ENCODE measurements at places on chromosomes 6 and 20.

DNA sequence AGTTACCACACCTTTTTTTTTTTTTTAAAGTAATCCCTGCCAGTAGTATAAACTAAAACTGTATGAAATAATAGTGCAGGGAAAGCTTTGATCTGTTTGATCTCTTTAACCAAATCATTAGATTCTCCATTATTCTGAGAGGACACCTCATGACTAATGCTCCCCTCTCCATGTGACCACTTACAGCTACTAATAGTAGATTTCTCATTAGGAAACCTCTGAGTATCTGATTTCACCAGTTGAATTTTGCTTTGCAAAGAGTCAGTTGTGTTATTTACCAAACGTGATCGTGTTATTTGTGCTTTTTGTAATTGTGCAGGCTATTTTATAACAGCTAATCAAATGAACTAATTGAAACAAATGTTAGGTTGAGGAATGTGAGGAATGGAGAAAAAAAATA is 12.5 kb downstream of the CASP8AP2 start:
- DNase-seq, result no peak

GRCh38 chr20:16476032-16476431 is 97.2 kb downstream of the KIF16B start:
- DNase-seq, result no peak

- no peak for DNase-seq
These were observed 201.1 kb downstream of the OGFRL1 start for GRCh38 chr6:71489736-71490135.

DNA sequence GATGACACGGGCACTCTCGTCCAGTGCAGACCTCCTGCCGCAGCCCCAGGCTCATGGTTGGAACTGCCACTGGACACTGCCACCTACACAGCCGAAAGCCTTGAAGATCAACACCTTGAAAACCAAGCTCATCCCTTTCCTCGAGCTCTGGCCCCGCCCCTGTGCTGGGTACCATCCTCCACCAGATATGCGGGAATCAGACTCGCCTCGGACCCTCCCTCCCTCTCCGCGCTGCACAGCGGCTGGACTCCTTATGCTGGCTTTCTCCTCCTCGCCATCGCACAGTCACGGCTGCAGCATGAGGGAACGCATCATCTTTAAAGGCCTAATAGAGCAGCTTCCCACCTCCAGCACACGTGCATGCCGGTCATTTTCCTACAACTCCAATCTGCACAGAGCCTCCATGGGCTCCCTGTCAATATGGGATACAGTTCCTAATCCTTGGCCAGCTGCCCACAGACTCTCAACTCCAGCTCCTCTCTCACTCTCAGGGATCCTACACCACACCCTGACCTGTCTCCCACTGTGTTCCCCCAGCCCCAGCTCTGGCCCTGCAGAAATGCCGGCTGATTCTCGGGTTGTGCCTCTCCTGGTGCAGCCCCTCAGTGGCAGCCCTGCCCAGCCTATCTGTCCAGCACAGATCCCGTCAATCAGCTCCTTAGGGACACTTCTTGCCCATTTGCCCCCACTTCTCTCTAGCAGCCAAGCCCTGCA is 23.2 kb downstream of the TXNDC5 start:
- no peak for DNase-seq

DNA sequence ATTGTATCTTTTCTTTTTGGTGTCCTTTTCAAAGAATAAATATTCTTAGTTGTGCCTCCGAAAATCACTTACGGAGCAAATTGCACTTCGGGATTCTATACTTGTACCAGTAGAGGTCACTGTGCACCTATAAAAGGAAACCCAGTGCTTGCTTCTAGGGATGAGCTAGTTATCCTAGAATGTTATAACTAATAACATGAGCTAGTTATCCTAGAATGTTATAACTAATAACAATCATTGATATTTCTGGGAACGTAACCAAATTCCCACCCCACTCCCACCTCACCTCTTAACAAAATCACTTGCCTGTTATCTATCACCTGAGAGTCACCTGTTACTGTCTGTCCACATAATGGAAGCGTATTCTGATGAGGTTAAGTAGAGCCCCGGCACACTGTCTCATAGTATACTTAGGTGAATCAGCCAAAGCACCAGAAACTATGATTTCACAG is 126.9 kb upstream of the TIAM2 start:
- no peak for DNase-seq

- no peak for DNase-seq
These were observed 9.4 kb upstream of the GATA5 start for GRCh38 chr20:62485062-62485700.

- no peak for DNase-seq
These were observed 27.5 kb downstream of the HLA-F start for GRCh38 chr6:29750709-29751108.

DNA sequence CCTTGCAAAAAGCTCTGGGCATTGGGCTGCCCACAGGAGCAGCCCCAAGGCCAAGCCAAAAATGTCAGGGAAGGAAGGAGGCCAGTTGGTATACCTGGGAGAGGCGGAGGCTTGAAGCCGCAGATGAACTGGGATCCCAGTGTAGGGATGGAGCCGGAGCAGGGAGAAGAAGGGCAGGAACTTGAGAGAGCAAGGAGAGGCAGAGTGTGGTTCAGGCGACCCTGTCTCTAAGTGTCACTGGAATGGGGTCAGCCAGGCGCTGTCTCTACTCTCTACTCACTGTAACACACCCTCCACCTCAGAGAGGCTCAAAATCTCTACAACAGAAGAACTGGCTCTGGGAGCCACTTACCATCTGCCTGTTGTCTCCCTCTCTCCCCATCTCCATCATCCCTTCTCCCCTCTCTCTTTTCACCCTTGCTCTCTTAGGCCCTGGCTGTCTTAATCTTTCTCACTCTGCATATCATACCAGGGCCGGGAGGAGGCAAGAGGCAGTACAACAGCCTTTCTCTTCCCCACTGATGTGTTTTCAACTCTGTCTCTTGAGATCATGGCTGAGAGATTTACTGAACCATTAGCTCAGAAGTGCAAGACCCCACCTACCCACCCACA is 93.3 kb downstream of the CRYBG1 start:
- DNase-seq, result no peak

GRCh38 chr20:44020406-44021148 is 105.9 kb downstream of the TOX2 start:
- no peak for DNase-seq

DNA sequence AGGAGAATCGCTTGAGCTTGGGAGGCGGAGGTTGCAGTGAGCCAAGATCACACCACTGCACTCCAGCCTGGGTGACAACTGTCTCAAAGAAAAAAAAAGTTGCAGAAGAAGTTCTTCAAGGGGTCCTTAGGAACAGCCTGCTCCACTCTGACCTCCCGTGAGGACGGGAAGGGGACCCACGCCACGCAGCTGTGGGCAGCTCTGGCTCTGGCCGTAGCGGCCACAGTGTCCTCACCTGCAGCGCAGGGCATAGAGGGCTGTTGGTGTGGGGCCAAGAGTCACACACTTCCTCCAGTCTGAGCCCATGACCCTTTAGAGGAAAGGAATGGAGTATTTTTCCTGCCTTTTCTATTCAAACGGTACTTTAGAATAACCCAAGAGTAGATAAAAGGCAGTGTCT is 5.4 kb downstream of the NTSR1 start:
- no peak for DNase-seq

DNA sequence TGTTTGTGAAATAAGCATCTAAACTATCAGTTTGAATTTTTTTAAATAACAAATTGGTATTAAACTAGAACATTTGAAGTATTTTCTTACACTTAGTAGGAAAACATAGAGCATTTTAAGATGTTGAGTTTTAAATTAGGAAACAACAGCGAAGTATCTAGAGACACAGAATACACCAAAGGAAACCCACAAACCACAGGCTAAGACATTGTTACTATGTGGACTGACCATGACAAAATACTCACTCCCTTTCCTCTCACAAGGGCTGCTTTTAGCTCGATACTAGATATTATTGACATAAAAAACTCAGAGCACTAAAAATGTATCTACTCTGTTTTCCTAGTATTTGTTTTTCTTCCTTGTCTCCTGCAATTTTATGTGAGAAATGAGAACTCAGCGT is 266.0 kb upstream of the CITED2 start:
- no peak for DNase-seq

DNA sequence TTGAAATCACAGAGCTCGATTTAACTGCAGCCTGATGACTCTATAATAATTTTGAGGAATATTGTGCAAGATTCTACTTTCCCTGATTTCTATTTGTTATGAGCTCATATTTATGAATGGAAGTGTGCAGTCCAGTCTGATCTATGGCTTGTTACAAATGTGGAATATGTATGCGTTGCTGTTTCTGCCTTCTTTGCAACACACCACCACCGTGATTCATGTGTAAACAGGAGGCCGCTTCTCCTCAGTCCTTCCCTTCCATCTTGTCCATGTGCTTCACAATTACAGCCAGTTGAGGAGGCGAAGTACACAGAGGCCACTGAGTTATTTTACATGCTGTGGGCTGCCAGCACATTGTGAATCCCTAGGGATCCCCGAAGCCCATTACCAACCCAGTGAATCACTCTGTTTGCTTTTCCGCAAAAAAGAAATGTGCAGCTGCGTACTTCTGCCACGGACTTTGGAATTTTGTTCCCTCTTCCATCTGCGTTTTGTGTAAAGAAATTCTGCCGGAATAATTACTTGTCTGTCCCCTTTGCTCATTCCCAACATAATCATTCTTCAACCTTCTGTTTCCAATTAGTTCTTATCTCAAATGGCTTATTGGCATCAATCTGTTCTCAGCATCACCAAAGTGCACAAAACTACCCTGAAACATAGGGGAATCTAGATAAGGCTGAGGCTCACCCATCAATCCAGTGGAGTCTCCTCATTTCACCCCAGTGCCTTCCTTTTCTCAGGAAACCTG is 551.6 kb upstream of the CITED2 start:
- peak; percentile 64 for DNase-seq

DNA sequence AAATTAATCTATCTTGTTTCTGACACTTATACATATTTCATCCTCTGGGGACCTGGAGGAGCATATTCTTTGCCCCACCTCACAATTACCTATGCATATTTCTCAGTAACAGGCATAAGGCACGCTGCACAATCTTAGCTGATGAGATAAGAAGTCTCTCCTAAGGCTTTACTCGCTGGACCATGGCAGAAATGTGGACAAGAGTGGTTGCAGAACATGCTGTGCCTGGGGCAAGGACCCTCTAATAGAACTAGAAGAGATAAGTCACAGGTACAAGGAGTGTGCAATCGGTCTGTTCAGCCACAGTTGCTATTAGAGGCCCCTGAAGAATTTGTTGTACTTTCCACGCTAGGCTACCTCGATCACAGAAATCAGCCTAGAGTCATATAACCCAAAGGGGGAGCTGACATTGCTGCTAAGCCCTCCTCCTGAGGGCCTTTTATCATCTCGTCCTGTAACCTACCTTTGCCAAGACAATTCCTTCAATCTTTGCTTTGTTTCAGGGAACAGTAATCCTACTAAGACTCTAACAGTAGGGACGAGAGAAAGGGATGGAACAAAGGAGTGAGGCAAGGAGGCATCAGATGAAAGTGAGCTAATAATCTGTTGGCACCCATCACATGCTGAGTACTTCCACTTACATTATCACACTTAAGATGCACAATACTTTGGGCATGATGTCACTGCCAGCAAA is 16.1 kb upstream of the DEFB129 start:
- DNase-seq, result no peak

- no peak for DNase-seq
These were observed 15.7 kb downstream of the ABRACL start for GRCh38 chr6:139044250-139044649.

DNA sequence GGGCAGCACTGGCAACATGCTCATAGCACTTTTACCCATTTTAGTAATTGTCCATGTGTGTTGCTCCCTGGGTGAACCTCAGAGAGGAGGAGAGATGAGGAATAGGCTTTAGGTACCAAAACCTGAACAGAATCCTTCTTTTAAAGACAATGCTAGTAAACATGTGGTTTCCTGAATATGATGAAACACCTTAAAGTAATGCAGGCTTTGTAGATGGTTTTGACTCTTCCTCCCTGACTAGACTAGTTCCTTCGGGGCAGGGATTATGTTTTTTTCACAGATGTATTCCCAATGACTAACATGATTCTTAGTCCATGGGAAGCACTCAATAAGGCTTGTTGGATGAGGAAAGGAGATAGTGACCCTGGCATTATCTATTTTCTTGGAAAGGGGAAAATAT is 367.6 kb upstream of the JAG1 start:
- DNase-seq, result no peak

- peak; percentile 50 for DNase-seq
These were observed 37.0 kb downstream of the SYTL3 start for GRCh38 chr6:158686791-158687381.

- DNase-seq, result no peak
These were observed 141.4 kb upstream of the SALL4 start for GRCh38 chr20:51943761-51944160.

- no peak for DNase-seq
These were observed 147.4 kb downstream of the HDGFL1 start for GRCh38 chr6:22716721-22717120.

- DNase-seq, result no peak
These were observed 2.8 kb upstream of the NUP153 start for GRCh38 chr6:17709476-17709875.

DNA sequence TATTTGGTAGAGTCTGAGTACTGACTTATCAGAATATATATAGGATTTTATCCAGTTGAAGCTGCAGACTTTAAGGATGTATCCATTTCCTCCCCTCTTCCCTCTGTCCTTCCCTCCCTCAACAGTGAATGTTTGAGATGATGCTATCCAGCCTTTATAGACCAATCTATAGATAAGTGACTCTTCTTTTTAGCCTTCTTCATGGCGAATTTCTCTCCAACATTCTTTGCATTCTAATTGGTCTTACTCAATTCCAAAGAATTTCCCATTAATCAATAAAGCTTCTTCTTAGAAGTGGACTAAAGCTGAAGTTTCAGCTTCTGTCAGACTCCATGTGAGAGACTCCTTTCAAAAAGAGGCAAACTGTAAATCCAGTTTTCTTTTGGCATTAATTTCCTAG is 99.3 kb downstream of the AIG1 start:
- no peak for DNase-seq

GRCh38 chr6:151641028-151641427 is 147.2 kb downstream of the CCDC170 start:
- DNase-seq, result no peak

DNA sequence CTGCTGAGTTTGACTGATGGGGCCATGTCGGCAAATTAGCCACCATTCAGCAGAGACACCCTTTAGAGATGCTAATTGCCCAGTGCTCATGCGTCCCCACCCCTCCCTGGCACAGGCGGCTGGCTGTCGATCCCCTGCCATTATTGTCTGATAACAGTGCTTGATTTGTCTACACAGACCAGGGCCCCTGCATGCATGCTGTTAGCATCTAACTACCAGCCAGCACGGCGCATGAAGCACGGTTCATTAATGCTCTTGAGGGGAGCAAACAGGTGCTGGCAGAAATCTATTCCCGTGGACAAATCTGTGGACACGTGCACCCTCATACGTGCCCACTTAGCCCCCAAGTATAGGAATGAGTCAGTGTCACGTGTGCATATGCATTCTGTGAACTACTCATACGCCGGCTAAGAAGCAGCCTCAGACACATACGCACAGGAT is 32.2 kb downstream of the KCNB1 start:
- DNase-seq, result no peak
